ENCODE measurements at places on chromosomes 2 and 18.
A peak's percentile ranks its signal among the peaks of the same experiment; 100 is the strongest.

DNA sequence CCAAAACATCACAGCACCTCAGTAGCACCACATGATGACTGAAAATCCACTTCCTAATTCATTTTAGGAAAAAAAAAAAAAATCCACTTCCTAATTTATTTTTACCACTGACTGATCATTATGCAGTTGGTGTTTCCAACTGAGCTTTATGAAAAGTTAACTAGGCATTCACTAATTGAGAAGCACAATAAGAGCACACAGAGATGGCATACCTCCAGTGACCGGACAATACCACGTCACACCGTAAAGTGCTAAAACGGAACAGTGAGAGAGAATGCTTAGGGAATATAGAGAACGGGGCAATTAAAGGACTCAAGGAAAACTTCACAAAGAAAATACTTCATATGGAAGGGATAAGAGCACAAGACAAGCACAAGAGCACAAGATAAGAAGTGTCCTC, 212.5 kb downstream of the NBAS start:
- DNase-seq, result no peak

DNA sequence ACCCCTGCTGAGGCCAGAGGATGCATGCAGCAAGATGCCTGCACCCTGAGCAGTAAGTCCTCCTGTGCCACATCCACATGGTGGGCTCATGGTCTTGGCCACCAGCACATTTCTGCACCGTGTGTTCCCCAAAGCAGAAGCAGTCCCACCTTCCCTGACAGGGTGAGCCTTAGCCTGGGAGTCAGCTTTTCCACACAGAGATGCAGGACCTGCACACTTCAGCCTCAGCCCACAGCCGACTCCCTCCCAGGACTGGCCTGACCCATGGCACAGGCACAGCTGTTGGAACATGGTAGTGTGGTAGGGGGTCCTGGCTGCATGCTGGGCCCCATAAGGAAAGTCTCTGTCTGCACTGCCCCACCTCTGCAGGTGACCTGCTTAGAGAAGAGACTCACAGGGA, 5.0 kb downstream of the SNED1 start:
- no peak for DNase-seq

DNA sequence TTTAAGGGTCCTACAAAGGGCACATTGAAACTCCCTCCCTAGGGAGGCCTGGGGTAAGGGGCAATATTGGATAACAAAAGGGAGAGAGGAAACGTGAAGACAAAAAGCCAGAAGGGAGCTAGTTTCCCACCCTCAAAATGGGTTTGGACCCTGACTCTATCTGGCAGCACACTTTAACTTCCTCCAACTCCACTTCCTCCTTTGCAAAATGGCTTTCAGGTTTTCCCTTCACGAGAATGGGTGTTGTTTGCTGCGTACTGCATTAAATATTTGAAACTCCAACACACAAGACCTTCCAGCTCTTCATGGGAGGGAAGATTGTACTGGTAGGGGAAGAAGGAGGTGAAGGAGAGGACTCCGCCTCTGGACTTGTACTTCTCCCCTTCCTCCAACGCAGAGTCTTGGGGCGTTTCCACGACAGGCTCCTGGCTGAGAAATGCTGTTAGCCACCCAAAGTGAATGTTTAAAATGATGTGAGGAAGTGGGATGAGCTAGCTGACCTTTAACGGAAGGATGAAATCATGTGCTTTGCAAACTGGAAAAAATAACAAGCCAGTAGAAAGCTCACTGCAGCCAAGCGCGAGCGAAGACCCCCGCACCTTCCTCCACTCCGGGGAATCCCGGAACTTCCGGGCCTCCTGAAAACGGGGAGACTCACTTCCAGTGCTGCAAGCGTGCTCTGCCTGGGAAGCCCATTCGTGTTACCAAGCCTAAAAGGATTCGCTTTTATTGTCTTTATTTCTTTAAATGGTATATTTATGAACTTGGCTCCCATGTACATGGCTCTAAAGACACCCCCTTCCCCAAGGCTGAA, 85.6 kb downstream of the VIT start:
- DNase-seq, result no peak

DNA sequence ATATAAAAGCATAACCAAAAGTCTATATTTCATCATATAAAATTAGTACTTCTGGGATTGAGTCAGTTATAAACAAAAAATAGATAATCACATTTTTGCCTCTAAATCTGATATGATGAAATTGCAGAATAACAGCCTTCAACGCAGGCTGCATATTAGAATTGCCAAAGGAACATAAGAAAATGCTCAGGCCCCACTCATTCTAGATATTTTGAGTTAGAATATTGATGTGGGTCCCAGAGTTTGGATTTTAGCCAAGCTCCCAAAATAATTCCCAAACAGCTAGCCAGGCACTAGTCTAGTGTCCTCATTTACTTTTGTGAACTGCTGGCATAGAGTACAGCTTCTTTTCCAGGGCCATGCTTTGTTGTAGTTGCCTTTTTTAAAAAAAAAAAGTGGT, 63.5 kb downstream of the ZDBF2 start:
- no peak for DNase-seq

DNA sequence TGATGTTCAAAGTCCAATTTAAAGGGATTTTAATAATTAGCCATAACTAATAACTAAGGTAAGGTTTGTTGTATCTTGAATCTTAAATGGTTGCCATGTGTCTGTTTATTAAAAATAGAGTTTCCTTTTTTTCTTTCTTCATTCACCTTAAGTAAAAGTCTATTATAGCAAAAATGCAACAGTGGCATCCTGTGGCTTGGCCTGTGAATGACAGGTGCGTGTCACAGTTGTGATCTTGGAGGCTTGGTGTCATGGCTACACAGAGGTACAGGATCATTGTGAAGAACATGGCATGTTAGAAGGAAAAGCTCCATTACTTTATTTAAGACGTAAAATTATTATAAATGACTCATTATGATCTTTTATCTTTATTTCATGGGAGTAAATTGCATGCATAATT, 246.1 kb downstream of the BCL2 start:
- peak; percentile 33 for DNase-seq

DNA sequence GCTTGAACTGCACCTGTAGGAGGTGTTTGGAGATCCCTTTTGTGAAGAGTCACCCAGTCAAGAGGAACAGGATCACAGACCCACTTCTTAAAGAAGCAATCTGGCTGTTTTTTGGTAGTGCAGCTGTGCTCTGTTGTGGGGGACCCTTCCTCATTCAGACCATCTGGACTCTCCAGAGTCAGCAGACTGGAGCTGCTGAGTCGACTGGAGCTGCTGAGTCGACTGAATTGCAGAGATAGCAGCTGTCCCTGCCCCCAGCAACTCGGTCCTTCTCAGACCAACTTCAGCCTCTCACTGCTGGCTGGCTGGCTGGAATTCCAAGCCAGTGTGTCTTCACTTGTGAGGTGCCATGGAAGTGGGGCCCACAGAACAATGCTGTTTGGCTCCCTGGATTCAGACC, 56.8 kb downstream of the GTF3C3 start:
- DNase-seq, result no peak

GRCh38 chr2:108534584-108535356, 500 bp downstream of the LIMS1 start:
- DNase-seq, result peak; percentile 45

DNA sequence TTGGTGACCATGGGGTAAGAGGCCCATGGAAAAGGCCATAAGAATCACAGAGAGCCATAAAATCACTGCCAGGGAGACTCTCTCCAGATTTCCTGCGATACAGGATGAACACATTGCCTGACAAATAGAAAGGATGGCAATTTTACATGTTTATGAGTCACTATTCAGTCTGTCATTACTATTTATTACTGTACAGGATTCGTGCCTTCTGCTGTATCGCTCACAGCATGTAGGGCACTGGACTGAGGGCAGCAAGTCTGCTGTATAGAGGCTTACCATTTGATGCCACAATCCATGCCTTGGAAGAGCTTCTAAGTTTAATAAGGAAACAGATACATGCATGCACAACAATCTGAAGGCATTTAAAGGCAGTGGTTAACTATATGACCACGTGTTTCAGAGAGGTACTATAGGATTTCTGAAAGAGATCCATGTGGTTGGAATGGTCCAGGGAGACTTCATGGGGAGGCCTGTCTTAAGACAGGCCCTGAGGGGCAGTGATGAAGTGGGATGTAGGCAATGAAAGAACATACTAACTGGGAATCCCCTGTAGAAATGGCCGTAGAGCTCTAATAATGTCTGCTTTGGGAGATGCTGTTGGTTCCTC, 702.4 kb upstream of the RAB6C start:
- no peak for DNase-seq

DNA sequence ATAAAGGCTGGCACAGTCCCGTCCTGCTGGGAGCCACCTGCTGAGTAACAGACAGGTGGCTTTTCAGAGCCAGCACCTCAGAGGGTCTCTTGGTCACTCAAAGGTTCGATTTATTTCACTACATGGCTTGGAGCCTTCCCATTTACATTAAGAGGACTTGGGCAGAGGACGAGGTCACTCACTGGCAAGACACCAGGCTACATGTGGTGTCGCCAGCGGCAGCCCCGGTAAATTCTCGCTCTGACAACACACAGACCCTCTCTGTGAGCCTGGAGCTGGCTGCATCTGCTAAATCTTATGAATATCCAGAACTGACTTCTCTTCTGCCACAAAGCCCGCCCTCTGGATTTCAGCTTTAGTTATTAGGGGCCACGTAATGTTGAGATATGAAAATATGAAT, 254.7 kb downstream of the VAPA start:
- DNase-seq, result no peak

GRCh38 chr2:178315488-178315948, 121.2 kb downstream of the OSBPL6 start:
- DNase-seq, result no peak

- DNase-seq, result no peak
Measured at GRCh38 chr2:217604527-217605194, 398.1 kb downstream of the TNS1 start.

DNA sequence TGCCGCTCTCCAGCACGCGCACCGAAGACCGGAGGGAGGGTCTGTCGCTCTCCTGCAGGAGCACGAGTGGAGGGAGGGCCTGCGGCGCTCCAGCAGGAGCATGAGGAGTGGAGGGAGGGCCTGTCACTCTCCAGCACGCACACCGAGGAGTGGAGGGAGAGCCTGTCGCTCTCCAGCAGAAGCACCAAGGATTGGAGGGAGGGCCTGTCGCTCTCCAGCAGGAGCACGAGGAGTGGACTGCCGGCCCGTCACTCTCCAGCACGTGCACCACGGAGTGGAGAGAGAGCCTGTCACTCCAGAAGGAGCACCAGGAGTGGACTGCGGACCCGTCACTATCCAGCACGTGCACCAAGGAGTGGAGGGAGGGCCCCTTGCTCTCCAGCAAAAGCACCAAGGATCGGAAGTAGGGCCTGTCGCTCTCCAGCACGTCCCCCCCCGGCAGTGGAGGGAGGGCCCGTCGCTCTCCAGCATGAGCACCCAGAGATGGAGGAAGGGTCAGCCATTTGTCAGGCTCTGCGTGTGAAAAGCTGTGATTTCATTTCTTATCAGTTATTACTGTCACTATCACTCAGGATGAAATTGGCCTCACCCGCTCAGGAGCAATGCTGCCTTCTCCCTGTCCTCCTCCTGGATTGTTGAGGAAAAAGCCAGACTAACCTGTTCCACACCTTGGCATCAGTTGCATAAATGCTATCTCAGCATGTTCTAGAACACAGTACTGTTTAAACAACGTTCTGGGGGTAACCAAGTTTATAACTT, 35.9 kb downstream of the ADI1 start:
- DNase-seq, result peak; percentile 71

DNA sequence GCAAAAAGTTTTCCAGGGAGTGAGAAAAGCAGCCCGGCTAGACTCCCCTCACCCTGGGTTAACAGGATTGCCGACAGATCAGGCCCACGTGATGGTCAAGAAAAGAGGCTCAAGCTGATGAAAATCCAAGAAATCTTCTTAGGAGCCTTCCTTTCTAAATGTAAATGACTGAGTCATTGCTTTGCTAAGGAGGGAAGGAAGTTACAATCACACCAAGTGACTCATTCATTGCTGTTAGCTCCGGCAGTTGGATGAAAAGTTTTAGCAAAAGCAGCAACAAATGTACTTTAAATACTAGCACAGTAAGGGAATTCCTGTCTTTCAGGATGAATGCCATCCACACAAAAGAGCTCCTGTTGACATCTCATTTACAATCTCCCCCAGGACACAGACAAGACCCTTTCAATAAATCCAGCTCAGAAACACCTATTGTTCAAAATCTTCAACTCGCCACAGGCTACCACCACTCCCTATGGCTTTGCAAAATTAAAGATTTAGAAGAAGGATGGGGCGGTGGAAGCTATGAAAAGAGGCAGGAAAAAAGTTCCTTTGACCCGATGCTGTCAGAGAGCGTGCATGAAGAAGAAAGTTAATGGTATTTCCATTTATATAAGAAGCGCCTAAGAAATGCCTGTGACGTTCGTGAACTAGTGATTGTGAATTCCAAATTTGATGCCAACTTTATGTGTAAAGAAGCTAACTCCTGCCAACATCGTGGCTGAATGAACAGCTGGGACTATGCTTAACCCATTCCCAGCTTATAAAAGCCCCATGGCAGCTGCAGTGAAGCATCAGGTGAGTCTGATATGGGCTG, 153.7 kb downstream of the TGIF1 start:
- DNase-seq, result peak; percentile 45

- DNase-seq, result no peak
Measured at GRCh38 chr2:156630579-156631337, 194.6 kb downstream of the GPD2 start.

All from CD4-positive, alpha-beta T cell treated with Interleukin-17A for 1 hour (primary cell).